ENCODE measurements at places on chromosomes 5 and 9.

DNA sequence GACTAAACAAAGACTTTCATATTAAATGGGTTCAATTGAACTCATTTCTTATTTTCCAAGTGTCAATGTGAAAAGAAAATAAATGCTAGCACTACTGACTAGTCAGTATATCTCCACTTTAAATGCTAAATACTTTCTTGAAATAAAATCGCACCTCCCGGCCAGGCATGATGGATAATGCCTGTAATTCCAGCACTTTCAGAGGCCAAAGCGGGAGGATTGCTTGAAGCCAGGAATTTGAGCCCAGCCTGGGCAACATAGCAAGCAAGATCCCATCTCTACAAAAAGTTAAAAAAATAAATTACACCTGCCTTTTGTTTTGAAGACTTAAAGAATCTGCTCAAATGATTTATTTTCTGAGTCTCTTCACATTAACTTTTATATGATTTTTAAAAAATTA is 34.7 kb downstream of the WDR36 start:
- no peak for DNase-seq

GRCh38 chr5:145787001-145787400 is 48.1 kb downstream of the PRELID2 start:
- DNase-seq, result no peak

DNA sequence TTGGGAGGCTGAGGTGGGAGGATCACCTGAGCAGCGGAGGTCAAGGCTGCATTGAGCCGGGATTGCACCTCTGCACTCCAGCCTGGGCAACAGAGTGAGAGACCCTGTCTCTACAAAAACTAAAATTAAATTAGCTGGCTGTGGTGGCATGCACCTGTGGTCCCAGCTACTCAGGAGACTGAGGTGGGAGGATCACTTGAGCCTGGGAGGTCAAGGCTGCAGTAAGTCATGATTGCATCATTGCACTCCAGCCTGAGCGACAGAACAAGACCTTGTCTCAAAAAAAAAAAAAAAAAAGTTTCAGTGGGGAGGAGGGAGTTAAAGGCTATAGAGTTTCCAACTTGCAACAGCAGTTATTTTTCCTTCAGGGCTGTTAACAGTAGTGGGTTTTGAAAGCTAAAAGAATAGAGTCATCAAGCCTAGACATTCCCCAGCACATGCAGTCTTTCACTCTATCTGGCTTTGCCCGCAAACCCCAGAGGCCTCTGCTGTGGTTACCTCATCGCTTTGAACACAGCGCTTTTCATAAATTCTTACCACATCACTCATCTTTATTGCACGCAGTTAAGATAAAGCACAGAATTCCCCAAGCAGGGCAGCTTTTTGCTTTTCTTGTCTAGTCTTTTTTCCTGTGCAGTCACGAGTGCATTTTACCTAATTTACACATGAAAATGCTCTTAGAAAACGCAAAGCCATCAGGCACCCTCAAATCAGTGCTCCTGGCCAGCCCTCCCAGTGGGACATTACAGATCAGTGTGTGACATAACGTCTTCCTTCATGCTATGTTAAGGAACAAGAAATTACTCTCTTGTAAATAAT is 8.7 kb upstream of the SLC2A8 start:
- peak; percentile 81 for DNase-seq

DNA sequence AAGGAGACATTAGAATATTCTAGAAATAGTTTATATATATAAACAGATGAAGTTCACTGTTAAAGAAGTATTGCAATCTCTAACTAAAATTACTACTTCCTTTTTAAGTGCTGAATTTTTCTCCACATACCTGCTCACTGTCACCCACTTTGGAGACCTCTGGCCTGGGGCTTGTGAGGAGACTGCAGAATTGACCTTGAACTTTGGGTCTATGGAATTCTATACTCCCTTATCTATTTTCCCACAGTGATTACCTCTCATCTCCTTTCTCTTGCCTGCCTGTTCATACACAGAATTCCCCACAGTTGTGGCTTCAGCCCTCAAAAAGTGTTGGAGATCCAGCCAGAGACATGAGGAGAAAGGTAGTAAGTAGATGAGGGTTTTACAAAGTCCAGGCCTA is 45.4 kb downstream of the LARP1 start:
- DNase-seq, result no peak

DNA sequence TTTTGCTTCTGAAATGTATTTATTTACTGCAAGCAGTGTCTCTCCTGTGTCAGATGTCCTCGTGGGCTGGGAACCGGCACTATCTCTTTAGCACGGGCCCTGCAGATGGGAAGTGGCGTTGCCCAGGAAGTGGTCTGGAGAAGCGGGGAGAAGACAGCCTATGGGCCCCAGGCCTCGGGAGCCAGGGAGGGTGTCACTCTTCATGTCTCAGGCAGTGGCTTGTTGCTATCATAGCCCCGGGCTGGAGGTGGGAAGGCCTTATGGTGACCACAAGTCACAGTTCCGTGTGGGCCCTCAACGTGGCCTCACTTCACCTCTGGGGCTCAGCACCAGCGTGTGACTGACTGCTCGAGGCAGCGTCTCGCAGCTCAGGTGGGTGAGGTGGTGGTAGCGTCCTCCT is 41.4 kb downstream of the SYK start:
- peak; percentile 25 for DNase-seq

- DNase-seq, result no peak
Measured at GRCh38 chr5:59749782-59750520, 143.6 kb downstream of the PDE4D start.
